ENCODE measurements at places on chromosomes 7 and 10.

DNA sequence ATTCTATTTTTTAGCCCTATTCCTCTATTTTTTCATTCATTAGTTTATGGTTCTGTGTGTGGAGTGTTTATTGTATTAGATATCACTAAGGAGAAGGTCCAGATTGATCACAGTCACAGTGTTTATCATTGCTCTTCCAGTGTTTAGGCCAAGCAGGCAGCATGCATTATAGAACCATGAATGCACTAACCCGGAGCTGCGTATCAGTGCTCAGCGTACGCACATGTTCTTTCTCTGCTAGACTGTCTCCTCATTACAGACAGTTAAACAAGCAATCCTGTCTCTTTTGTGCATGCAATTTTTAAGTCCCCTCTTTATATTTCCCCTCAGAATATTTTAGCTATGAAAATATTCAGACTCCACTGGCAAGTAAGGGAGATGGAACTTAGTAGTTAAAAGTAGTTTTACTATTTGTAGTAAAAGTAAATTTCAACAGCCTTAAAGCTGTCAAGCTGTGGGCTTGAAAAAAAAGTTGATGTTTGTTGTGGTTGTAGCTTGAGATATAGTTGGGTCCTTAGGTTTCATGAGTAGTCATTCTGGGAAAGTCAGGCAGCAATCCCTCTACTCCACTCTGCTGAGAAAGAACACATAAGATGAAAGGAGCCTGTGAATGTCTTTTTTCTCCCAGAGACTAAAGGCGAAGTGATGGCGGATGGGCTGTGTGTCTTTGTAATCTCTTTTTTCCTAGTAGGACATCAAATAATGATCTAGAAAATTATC is 260.4 kb downstream of the CDK14 start:
- DNase-seq = no peak

DNA sequence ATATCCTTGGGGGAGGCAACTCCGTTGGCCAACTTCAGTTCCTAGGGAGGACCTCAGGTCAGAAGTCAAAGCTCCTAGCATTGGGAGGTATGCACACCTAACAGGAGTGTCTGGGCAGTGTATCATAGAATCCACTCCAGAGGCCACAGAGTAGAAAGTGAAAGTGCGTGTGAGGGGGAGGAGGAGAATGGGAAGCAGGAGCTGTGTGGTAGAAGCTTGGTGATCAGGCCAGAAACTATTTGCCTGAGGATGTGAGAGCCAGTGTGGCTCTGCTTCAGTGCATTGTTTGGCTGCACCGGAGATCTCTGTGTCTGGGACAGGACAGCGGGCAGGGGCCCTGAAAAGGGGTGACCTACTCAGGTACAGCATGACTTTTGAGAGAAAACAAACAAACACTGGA is 557.4 kb upstream of the VSTM2A start:
- peak; percentile 6 for DNase-seq

GRCh38 chr7:151570366-151570915 is 50.7 kb upstream of the RHEB start:
- peak; percentile 24 for DNase-seq

- DNase-seq = no peak
These were observed 106.0 kb downstream of the LRRC18 start for GRCh38 chr10:48833674-48834073.

GRCh38 chr7:22651534-22652243 is 75.3 kb upstream of the IL6 start:
- peak; percentile 58 for DNase-seq

- DNase-seq = no peak
These were observed 440.7 kb upstream of the AKR1E2 start for GRCh38 chr10:4385231-4385870.

- no peak for DNase-seq
These were observed 26.1 kb upstream of the TRIL start for GRCh38 chr7:28984217-28984616.

DNA sequence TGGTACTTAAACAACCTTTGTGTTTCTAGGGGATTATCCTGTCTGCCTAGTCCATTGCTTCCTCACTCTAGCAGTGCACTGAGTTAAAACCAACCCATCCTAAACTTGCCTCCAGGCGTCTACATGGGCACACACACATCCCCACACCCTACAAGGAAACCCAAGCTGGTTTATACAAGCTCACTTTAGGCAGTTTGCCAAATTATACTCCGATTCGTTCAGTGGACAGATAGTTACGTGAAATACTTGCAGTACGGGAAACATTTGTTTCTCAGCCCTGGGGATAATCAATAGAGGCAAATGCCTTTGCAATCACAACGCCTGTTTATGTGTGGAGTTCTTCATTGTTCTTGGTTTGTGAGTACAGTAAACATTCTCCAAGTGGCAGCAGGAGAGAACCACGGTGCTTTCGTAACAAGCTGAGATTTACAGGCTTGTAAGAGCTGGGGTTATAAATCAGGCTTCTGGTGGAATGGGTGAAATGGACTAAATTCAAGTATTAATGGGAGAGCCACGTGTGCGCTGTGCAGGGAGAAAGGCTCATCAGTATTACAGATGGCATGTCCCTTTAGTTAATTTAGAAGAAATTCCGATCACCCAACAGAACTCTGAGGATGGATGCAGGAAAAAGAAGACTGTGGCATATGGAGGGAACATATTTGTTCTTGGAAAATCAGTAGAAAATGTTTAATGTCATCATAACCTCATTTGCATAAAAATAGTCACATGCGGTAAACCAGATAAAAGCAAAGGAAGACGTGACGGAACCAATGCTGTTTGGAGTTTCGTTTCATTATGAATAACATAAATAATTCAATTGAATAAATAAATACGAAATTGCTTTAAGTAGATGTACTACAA is 217.1 kb downstream of the GALNT17 start:
- no peak for DNase-seq

DNA sequence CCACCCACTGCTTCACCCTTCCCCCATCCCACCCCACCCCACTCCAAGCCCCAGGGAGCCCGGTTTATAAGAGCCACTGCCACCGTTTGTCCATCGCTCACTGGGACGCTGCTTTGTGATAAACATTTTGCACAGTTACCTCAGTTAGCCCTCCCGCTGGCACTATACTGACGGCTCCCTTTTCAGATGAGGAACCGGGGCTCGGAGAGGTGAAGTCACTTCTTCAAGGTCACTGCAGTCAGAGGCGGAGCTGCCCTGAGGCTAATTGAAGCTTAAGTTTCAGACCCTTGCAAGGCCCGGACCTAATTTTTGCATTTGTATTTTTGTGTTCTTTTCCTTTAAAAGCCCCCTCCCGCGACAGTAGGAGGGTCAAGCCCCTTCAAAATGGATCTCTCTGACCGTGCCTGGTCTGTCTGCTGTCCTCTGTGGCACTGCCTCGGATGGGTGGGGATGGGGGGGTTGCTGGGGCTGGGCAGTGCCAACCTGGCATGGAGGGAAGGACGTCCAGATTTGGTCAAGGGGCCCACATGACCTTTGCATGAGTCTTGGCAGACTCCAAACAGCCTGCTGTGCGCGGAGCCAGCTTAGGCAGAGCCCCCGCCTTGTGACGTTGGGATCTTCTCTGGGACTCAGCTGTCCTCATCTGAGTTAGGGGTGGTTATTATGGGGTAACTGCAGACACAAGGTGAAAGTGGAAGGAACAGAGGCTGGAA is 17.7 kb upstream of the NODAL start:
- no peak for DNase-seq

- DNase-seq = no peak
These were observed 6.6 kb downstream of the AIFM2 start for GRCh38 chr10:70125918-70126552.

GRCh38 chr10:31646519-31646918 is 282.1 kb downstream of the ARHGAP12 start:
- peak; percentile 57 for DNase-seq

DNA sequence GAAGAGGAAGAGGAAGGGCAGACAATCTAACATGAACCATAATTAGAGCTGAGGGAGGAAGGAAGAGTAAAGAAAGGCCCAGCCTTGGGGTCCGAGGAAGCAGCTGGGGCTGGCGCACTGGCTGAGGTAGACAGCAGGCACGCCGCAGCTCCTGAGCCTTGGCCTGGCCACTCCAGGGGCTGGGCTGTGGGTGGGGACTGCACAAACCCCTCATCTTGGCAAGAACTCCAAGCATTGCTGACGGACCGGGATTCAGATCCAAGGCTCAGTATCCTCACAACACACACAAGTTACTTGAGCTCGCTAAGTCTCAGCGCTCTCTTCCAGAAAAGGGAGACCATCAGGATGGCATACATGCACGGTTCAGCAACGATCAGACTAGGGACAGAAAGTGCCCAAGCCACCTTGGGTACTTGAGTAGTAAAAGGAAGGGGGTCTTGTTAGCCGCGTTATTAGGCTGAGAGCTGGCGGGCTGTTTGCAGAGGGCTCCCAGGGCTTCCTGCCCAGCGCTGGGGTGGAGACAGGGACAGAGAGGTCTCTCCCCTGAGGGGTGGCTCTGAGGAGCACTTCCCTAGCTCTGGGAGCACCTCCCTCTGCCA is 4.5 kb downstream of the TNS3 start:
- no peak for DNase-seq

- no peak for DNase-seq
These were observed 16.3 kb upstream of the VPS26A start for GRCh38 chr10:69107699-69108098.

- no peak for DNase-seq
These were observed 281.1 kb downstream of the ELFN1 start for GRCh38 chr7:1951159-1951536.

- DNase-seq = no peak
These were observed 14.3 kb downstream of the CHST3 start for GRCh38 chr10:71978476-71978875.

GRCh38 chr10:98235846-98236245 is 32.1 kb downstream of the LOXL4 start:
- DNase-seq = no peak

GRCh38 chr10:7184660-7185366 is 226.0 kb downstream of the SFMBT2 start:
- DNase-seq = no peak

GRCh38 chr10:17213646-17214349 is 12.3 kb upstream of the TRDMT1 start:
- peak; percentile 52 for DNase-seq

DNA sequence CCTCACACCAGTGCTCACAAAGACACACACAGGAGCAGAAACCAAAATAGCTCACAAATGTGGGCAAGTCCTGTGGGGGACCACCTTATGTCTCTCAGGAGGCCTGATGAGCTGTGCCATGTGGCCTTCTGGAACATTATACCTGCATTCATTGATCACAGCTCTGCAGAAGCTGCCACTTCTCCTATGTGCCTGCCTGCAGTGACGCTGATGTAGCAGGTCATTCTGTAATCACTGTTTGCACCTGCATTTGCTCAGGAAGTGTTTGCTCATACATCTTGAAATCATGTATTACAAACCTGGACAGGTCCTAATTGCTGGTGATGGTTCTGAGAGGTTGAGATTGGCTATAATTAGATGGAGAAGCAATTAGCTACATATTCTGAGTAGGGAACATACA is 310.2 kb downstream of the AUTS2 start:
- no peak for DNase-seq

DNA sequence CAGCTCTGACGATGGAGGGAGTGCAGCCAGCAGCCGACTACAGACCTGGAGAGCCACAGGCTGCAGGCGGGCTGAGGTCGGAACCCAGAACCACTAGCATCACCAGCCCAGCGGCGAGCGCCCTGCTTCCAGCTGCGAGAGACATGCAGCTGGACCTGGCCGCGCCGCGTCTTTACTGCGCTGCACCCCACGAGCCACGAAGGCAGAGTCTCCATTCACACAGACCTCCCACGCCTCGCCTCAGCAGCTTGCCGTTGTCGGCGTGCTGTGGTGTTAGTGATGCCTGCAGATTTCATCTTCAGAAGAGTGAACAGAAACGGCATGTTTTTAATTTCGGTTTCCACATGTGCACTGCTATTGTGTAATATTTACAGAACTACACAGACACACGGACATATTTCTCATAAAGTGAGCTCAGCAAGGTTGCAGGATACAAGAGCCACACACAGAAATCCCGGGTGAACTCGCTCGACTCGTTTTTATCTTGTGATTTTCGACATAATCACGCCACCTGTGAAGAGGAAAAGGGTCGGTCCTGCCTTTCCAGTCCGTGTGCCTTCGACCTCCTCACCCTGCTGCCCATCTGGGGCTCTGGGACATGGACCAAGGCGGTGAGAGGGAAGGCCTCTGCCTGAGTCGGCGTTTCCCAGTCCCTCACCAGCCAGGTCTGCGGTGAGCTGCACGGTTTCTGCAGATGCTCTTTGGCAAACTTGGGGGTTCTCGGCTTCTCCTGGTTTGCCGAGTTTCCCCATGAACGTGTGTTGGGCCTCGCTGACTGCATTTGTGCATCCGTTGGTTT is 252.2 kb downstream of the ELFN1 start:
- no peak for DNase-seq

GRCh38 chr7:106770191-106770590 is 94.9 kb upstream of the PIK3CG start:
- DNase-seq = peak; percentile 44

DNA sequence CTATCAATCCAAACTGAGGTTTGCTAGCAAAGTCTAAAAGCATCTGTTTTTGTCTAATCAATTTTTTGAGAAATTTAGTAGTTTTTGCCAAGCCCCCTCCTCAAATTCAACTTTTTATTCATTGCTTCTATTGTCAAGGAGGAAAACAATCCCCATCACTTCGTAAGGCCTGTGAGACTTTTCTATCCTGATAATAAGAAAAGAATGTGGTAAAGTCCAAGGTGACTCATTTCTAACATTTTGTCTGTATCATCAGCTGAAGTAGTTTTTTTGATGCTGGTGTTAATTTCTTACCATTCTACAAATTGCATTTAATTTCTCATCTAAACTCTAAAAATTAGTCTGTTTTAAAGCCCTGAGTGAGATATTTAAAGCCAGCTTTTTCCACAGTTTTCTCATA is 11.7 kb downstream of the ANK3 start:
- DNase-seq = peak; percentile 11

- DNase-seq = peak; percentile 50
These were observed 880.6 kb downstream of the LRMDA start for GRCh38 chr10:76311752-76312636.

Data from MCF 10A (cell line).